Upper lobe of right lung (tissue), 1 donor: ENCODE measurements at places on chromosomes 16 and 17. TPM values are rescaled to one million over a fixed set of nuclear protein-coding genes. Genes with fewer than 3 reads are reported as not detected.

DNA sequence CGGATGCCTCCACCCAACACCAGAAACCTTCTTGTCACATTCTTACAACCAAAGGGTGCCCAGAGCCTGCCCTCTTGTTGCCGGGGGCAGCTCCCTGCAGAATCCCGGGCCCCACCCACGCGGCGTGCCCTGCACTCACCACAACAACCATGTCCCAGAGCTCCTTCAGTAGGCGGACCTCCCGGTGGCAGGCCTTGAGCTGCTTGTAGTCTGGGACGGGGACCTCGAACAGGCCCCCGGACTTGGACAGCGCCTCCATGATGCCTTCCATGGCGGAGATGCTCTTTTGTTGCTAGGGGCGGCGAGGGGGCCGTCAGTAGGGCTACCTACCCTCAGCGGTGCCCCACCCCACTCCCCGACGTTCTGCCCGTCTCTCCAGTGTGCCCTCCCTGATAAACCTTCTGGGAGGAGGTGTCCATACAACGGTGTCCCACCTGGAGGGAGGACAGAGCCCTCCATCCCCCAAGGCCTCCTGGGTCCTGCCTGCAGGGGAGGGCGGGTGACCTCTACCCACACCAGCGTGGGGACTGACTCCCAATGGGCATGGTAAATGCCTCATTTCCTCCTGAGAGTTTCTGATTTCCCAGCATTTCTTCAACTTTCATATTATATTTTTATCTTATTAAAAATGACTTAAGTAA, 52.2 kb downstream of the DNAH17 start:
- H3K4me1 ChIP-seq = no peaks in the 10 kb centered on the region
- H3K27ac ChIP-seq = no peak overlapping the region
- H3K4me3 ChIP-seq = no peak overlapping the region
- H3K36me3 ChIP-seq = no peaks in the 10 kb centered on the region
- peak; percentile 54 for DNase-seq
- H3K27me3 ChIP-seq = no peaks in the 10 kb centered on the region

- H3K4me3 ChIP-seq = no peak overlapping the region
- H3K4me1 ChIP-seq = peaks cover 2% of the 10 kb centered on the region
- no peak overlapping the region for H3K27ac ChIP-seq
- no peaks in the 10 kb centered on the region for H3K36me3 ChIP-seq
Measured at GRCh38 chr17:81476635-81477034, 36.0 kb downstream of the ACTG1 start.

GRCh38 chr16:8777217-8777616, 20.2 kb downstream of the TMEM186 start:
- H3K27ac ChIP-seq = no peak overlapping the region
- no peak for DNase-seq
- no peaks in the 10 kb centered on the region for H3K4me1 ChIP-seq
- H3K36me3 ChIP-seq = peaks cover 4% of the 10 kb centered on the region
- no peak overlapping the region for H3K4me3 ChIP-seq
- no peaks in the 10 kb centered on the region for H3K27me3 ChIP-seq

DNA sequence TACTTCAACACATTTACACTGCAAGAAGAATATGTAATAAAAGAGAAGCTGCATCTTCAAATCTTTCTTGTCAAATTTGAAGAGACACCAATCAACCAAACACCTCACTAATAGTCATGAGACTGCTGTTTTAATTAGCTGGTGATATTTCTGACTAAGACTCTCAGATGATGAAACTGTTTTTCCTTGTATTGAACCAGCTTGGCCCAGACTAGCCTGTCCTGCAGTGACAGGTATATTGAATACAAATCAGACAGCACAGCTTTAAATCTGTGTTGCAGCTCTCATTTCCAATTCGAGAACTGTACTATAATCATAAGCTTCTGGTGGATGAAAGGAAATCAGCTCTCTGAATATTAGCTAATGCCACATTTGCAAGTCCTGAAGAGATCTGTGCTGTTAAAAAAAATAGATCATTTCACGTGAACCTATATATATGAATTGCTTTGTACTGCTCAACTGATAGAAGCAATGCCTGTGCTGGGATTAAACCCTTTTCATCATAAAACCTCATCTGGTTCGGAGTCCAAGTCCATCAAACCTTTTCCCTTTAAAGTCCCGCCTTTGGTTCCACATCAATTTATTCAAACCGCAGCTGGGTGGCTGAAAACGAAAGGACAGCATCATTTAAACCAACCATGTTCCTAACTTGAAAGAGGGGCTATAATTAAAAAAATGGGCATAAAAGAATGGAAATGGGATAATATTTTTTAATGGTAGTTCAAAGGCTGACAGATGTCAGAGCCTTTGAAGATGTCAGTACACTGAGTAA, 306.2 kb downstream of the CEP112 start:
- DNase-seq = no peak
- H3K27me3 ChIP-seq = no peaks in the 10 kb centered on the region
- H3K36me3 ChIP-seq = no peaks in the 10 kb centered on the region
- H3K4me3 ChIP-seq = no peak overlapping the region

- no peak overlapping the region for H3K4me3 ChIP-seq
- H3K27ac ChIP-seq = peak overlapping the region; percentile 44
- peaks cover 70% of the 10 kb centered on the region for H3K4me1 ChIP-seq
- H3K27me3 ChIP-seq = no peaks in the 10 kb centered on the region
- H3K36me3 ChIP-seq = peaks cover 17% of the 10 kb centered on the region
Measured at GRCh38 chr16:68081861-68082628, 3.1 kb upstream of the NFATC3 start.

DNA sequence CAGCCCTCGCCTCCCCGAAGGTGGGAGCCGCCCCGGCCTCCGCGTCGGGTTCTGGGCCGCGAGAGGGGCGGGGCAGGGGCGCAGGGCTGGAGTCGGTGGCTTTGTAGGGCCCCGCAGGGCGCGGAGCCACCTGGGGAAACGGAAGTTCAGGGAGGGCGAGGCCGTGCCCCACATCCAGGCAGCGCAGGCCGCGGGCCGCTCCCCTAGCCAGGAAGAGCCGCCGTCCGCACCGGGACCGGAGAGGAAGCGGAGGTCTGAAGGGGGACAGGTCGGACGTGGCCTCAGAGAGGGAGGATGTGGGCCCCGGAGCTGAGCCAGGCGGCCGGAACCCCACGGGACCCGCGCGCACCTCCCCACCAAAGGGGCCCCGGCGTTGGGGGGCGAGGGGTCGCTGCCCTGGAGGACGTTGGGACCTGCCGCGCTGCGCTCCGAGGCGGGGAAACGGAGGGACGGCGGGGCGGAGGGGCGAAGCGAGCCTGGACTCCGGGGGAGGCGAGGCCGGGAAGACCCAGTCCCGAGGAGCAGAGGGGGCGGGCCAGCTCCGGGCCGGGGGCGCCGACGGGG, 482 bp upstream of the SLC16A3 start:
- peak; percentile 89 for DNase-seq
- H3K27ac ChIP-seq = peak overlapping the region; percentile 90
- H3K27me3 ChIP-seq = no peaks in the 10 kb centered on the region
- H3K4me1 ChIP-seq = peaks cover 32% of the 10 kb centered on the region

The PRAC2 gene
- not detected for total RNA-seq

The IKZF3 gene
- total RNA-seq = 8.2 TPM

The MMP2 gene
- total RNA-seq = 353 TPM

The CHST5 gene
- not detected for total RNA-seq
